ENCODE measurements at places on chromosomes 3 and 15. TPM values are rescaled to one million over a fixed set of nuclear protein-coding genes. Genes with fewer than 3 reads are reported as not detected.

GRCh38 chr3:111924283-111924682, 54.5 kb upstream of the ABHD10 start:
- DNase-seq = peak; percentile 86
- peak overlapping the region; percentile 72 for H3K27ac ChIP-seq
- H3K36me3 ChIP-seq = no peaks in the 10 kb centered on the region
- no peak overlapping the region for H3K4me3 ChIP-seq
- no peaks in the 10 kb centered on the region for H3K27me3 ChIP-seq

GRCh38 chr15:49103002-49103401, 52.4 kb downstream of the COPS2 start:
- no peak overlapping the region for H3K4me3 ChIP-seq
- H3K27ac ChIP-seq = no peak overlapping the region
- no peaks in the 10 kb centered on the region for H3K27me3 ChIP-seq
- H3K36me3 ChIP-seq = no peaks in the 10 kb centered on the region
- DNase-seq = no peak

GRCh38 chr3:136109499-136109898, 86.6 kb downstream of the MSL2 start:
- no peaks in the 10 kb centered on the region for H3K36me3 ChIP-seq
- H3K4me3 ChIP-seq = no peak overlapping the region
- no peaks in the 10 kb centered on the region for H3K27me3 ChIP-seq

DNA sequence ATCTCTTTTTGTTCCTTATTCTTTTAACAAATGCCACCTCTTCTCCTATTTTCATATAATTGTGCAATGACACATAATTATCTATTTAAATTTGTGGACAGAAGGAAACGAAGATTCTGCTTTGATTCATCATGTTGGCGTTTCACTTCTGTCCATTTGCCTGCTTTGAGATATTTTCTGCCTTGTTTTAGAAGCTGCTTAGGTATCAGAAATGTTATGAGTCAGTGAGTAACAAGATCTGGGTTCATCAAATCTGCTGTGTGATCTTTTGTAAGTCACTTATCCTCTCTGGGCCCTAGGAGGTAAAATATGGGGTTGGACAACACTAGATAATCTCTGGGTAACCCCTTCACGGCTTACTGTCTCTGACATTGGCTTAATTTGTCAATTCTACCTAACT, 7.3 kb upstream of the MINDY4B start:
- no peak overlapping the region for H3K27ac ChIP-seq
- no peak overlapping the region for H3K4me3 ChIP-seq

GRCh38 chr15:89928421-89928820, 15.7 kb upstream of the ARPIN start:
- no peak for DNase-seq
- H3K36me3 ChIP-seq = no peaks in the 10 kb centered on the region

GRCh38 chr3:42780398-42780797, 7.3 kb upstream of the CCDC13 start:
- peak overlapping the region; percentile 91 for H3K27ac ChIP-seq
- no peak for DNase-seq
- peaks cover 65% of the 10 kb centered on the region for H3K4me1 ChIP-seq
- no peaks in the 10 kb centered on the region for H3K27me3 ChIP-seq

DNA sequence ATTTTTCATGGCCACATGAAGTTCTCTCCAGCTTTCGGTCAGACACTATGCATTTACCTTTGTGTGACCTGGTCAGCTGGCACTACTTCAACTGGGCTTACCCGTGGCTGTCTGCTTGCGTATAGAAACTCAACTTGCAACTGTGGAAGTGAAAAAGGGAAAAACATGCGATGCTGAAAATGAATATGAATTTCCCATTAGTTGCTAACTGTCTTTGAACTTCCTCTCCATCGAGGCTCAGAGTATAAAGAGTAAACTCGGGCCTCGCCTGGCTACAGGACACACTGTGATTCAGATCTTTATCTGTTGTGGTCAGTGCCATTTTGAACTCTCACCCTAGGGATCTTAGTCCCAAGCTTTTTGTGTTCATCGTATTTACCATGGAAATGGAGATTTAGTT, 26.8 kb downstream of the NFKBIZ start:
- H3K4me1 ChIP-seq = no peaks in the 10 kb centered on the region
- H3K27ac ChIP-seq = no peak overlapping the region

- peaks cover 33% of the 10 kb centered on the region for H3K36me3 ChIP-seq
- DNase-seq = no peak
- no peaks in the 10 kb centered on the region for H3K27me3 ChIP-seq
- no peak overlapping the region for H3K4me3 ChIP-seq
Measured at GRCh38 chr15:63752075-63752684, 81.6 kb downstream of the HERC1 start.

DNA sequence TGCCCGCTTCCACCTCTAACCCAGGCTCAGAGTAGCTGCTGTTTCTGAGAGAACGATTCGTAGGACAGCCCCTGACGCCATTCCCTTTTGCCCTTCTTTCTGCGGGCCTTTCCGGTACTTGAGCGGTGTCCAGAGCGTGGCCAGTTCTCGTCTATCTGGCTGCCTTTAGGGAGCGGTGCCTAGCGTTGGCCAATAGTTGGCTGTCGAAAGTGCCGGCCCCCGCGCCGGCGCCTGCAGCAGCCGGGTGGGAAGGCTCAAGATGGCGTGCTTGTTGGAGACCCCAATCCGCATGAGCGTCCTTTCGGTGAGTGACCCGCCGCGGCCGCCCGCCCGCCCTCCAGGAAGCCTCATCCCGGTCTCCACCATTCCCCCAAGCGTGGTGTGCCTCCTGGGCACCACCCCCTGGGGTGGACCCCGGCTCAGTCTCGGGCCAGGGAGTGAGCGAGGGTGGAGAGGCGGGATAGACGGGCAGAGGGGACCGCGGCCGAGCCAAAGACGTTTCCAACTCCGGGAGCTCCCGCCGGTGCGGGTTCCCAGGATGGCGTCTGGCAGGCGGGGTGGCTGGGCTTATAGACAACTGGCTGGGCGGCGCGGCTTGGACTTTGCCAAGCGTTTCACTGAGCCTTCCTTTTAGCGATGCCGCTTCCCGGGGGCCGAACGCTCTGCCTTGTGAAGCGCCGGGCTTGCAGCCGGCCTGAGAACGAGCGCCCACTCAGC, at the start of gene ARMC8:
Gene ARMC8 (plus strand): TSS at position 6 of the 717 bp plus-strand sequence. CDS start 254 bp downstream, at position 260.
- peak within 1 kb of the TSS; percentile 79 for H3K4me3 ChIP-seq
- H3K4me1 ChIP-seq = no peaks in the 10 kb centered on the region
- DNase-seq = peak; percentile 75
- H3K27ac ChIP-seq = peak within 1 kb of the TSS; percentile 89
- no peaks in the 10 kb centered on the region for H3K36me3 ChIP-seq
- H3K27me3 ChIP-seq = no peaks in the 10 kb centered on the region

- H3K36me3 ChIP-seq = no peaks in the 10 kb centered on the region
- peak overlapping the region; percentile 54 for H3K4me3 ChIP-seq
- peaks cover 23% of the 10 kb centered on the region for H3K4me1 ChIP-seq
- peak overlapping the region; percentile 36 for H3K27ac ChIP-seq
- DNase-seq = peak; percentile 55
- H3K27me3 ChIP-seq = no peaks in the 10 kb centered on the region
Measured at GRCh38 chr3:123449102-123449996, 459 bp upstream of the ADCY5 start.

DNA sequence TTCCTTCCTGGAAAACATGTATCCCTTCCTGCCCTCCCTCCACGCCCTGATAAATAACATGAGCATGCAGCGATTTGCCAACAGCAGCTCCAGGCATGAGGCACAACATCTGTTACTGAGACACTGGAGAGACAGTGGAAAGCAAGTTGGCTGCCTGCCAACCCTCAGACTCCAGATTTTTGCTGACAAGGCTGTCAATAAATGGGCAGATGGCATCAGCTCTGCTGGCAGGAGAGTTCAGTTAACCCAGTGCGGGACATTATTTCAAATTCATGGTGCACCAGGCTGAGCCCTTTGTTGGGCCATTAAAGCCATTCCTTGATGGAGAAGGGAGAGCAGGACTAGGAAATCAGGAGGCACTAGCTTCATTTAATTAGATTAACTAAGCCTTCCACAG, 293.3 kb downstream of the MEX3B start:
- no peaks in the 10 kb centered on the region for H3K27me3 ChIP-seq
- DNase-seq = peak; percentile 51
- no peaks in the 10 kb centered on the region for H3K4me1 ChIP-seq
- no peak overlapping the region for H3K4me3 ChIP-seq

- H3K27me3 ChIP-seq = no peaks in the 10 kb centered on the region
- DNase-seq = no peak
- no peak overlapping the region for H3K4me3 ChIP-seq
- no peaks in the 10 kb centered on the region for H3K4me1 ChIP-seq
- no peaks in the 10 kb centered on the region for H3K36me3 ChIP-seq
Measured at GRCh38 chr15:28873585-28874190, 12.1 kb upstream of the APBA2 start.

GRCh38 chr3:118080889-118081288, 953.8 kb downstream of the IGSF11 start:
- H3K4me1 ChIP-seq = no peaks in the 10 kb centered on the region
- no peaks in the 10 kb centered on the region for H3K27me3 ChIP-seq
- H3K4me3 ChIP-seq = no peak overlapping the region
- no peaks in the 10 kb centered on the region for H3K36me3 ChIP-seq
- H3K27ac ChIP-seq = no peak overlapping the region

DNA sequence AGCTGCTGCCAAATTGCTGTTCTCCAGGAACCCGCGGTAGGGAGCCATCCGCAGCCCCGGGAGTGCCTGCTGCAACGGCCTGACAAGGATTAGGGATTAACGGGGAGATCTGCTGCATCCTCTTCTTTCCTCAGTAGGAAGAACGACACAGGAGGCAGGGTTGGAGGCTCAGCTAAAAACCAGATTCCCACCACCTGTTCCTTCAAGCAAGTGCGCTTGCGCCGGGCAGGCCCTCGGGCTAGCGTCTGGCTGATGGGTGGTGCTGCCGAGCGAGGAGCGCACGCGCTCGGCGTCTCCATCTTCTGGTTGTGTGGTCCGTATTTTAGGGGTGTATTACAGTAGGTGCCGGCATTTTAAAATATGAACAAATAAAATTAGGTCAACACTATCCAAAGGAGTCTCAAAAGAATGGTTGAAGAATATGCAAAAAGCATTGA, 25.4 kb upstream of the SLC25A26 start:
- peak; percentile 60 for DNase-seq
- H3K27ac ChIP-seq = no peak overlapping the region
- no peaks in the 10 kb centered on the region for H3K27me3 ChIP-seq
- H3K36me3 ChIP-seq = no peaks in the 10 kb centered on the region
- no peak overlapping the region for H3K4me3 ChIP-seq

- H3K36me3 ChIP-seq = no peaks in the 10 kb centered on the region
- H3K27me3 ChIP-seq = no peaks in the 10 kb centered on the region
- H3K4me3 ChIP-seq = no peak overlapping the region
- DNase-seq = no peak
- no peaks in the 10 kb centered on the region for H3K4me1 ChIP-seq
Measured at GRCh38 chr15:71066983-71067382, 48.3 kb upstream of the THSD4 start.

- H3K4me1 ChIP-seq = no peaks in the 10 kb centered on the region
- H3K27ac ChIP-seq = no peak overlapping the region
- H3K36me3 ChIP-seq = no peaks in the 10 kb centered on the region
- H3K27me3 ChIP-seq = no peaks in the 10 kb centered on the region
- DNase-seq = no peak
Measured at GRCh38 chr15:32951736-32952464, 234.1 kb downstream of the GREM1 start.

DNA sequence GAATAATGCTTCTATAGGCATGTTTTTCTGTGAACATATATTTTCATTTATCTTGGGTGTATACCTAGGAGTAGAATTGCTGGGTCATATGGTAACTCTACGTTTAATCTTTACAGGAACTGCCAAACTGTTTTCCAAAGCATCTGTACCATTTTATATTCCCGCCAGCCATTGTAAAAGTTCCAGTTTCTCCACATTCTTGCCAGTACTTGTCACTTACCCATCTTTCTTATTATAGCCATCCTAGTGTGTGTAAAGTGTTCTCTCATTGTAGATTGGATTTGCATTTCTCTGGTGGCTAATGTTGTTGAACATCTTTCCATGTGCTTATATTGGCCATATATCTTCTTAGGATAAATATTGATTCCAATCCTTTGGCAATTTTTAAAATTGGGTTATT, 31.2 kb upstream of the CFAP20DC start:
- H3K4me1 ChIP-seq = no peaks in the 10 kb centered on the region
- H3K27ac ChIP-seq = no peak overlapping the region
- no peaks in the 10 kb centered on the region for H3K27me3 ChIP-seq
- DNase-seq = no peak

GRCh38 chr3:27658741-27659140, 63.4 kb downstream of the EOMES start:
- H3K4me3 ChIP-seq = no peak overlapping the region
- DNase-seq = no peak
- H3K27me3 ChIP-seq = no peaks in the 10 kb centered on the region
- no peaks in the 10 kb centered on the region for H3K4me1 ChIP-seq

DNA sequence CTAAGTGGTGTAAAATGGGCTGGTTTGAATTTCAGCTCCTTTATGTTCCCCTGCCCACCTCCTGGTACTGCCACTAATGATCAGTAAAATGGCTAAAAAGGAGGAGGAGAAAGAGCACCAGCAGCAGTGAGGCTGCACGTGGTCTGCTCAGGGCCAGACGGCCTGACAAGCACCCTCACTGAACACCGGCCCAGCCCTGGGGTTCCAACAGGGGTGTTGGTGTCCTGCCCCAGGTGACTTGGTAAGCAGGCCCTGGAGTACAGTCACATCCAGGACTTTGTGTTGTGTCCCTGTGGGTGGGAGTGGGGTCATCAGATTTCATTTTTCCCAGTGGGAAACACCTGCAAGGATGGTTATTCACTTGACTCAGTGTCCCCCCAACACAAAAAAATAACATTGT, 5.4 kb downstream of the BAHD1 start:
- H3K27ac ChIP-seq = no peak overlapping the region
- H3K36me3 ChIP-seq = no peaks in the 10 kb centered on the region
- no peak overlapping the region for H3K4me3 ChIP-seq
- H3K27me3 ChIP-seq = no peaks in the 10 kb centered on the region
- DNase-seq = no peak

- no peak for DNase-seq
- H3K27me3 ChIP-seq = no peaks in the 10 kb centered on the region
- H3K36me3 ChIP-seq = no peaks in the 10 kb centered on the region
- no peaks in the 10 kb centered on the region for H3K4me1 ChIP-seq
- no peak overlapping the region for H3K4me3 ChIP-seq
- H3K27ac ChIP-seq = no peak overlapping the region
Measured at GRCh38 chr15:74463634-74464033, 2.7 kb upstream of the UBL7 start.

The CCDC39 gene
- not detected for total RNA-seq

The PRKCD gene
- total RNA-seq = 5.4 TPM

The TFG gene
- 65.4 TPM for total RNA-seq

The CPA3 gene
- 0.20 TPM for total RNA-seq

The U2SURP gene
- 26.5 TPM for total RNA-seq

The CIDEC gene
- total RNA-seq = 1.1 TPM

The ADIPOQ gene
- not detected for total RNA-seq

The TGM5 gene
- total RNA-seq = not detected

The FAM81A gene
- not detected for total RNA-seq

The ZNF710 gene
- 4.7 TPM for total RNA-seq

The FOXB1 gene
- not detected for total RNA-seq

The HTR3E gene
- not detected for total RNA-seq

The CMTM8 gene
- 16.4 TPM for total RNA-seq

Measured in right lobe of liver (tissue), 6 donors.